ENCODE measurements at places on chromosomes 2 and 18.

DNA sequence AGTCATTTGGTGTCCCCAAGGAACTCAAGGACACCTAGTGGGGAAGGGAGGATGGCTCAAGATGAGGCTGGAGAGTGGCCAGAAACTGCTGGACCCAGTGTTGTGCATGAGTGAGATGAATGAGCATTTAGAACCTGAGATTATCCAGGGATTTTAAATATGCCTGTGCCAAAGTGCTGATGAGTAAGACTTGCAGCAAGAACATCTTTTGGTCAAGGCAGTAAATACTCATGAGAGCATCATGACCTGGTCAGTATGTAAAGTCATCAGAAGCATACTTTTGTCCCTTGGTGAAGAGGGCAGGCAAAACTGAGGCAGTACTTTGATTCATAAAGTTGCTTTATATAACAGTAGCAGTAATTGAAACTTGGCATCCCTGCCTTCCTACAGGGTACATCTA is 3.1 kb upstream of the SPP2 start:
- no peak for DNase-seq

- DNase-seq, result no peak
Observed at GRCh38 chr2:219612577-219613286, 14.7 kb upstream of the SLC4A3 start.

DNA sequence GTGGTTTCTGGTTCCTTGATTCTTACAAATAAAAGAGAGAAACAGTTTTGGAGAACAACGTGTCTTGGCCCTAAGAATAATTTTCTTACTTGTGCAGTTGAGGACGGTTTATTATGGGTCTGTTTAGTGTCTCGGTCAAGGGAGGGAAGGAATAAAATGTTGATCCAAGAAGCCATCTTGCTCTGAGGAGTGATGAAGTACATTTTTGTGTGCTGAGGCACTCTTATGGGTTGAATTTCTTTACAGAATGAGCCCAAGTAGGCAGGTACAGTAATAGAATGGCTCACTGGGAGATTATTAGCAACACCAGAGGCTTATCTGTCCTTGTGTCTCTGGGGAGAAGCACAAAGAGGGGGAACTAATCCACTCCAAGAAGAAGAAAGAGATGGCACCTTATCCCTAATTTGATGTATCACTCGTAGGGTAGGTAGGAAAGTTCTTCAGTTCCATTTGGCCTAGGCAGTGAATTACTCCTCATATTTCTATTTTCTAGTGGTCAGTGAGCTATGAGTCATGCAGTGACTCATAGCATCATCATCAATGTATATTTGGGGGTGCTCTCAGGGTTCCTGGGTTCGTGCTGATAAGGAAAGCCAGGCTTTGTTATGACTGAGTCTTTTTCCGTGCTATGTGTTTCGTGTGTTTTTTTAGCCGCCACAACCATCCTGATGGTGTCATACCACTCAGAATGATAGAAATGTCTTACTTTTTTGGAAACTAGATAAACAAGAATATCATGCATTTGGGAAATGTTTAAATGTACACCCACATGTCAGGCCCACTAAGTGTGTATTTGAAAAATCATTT is 250.1 kb upstream of the CTAGE1 start:
- DNase-seq, result no peak

- no peak for DNase-seq
Observed at GRCh38 chr2:204632410-204632809, 87.1 kb downstream of the PARD3B start.

GRCh38 chr2:122422384-122422991 is 667.0 kb downstream of the TSN start:
- DNase-seq, result no peak

- peak; percentile 79 for DNase-seq
Observed at GRCh38 chr2:101793277-101793969, 95.9 kb downstream of the MAP4K4 start.

DNA sequence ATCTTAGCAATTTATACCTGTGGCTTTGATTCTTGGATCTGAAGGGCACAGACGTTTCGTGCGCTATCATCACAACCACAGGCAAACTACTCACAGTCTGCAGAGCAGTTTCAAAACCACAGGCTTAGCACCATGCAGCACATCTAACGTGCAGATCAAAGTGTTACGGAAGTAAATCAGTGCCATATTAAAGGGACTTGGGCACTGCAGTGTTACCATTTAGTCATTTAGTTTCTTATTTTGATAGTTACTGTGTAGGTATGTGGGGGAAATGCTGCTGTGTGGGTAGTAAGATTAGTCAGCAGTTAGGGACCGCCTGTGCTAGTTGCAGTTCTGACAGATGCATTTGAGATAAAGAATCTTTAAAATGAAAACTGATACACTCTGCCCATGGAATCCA is 384.0 kb downstream of the NBAS start:
- peak; percentile 42 for DNase-seq

DNA sequence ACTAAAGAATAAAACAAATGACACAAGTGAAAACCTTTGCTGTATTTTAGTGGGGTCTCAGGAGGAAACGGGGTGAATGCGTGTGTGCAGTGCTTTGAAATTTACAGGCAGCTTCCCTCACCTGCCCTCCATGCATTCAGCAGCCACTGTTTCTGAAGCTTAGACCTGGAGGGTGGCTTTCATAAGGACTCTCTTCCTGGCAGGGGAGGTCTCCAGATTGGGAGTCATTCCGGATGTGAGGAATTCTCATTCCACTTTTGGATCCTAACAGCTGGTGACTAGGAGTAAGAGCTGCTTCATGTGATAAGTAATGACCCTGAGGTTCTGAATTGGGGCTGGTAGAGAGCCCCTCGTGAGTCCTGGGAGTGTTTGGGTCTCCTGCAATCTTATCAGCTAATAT is 192.5 kb downstream of the SH3BP4 start:
- no peak for DNase-seq

- no peak for DNase-seq
Observed at GRCh38 chr18:14031053-14031452, 101.2 kb downstream of the ZNF519 start.

- DNase-seq, result no peak
Observed at GRCh38 chr2:143909577-143910353, 610.2 kb downstream of the ZEB2 start.

DNA sequence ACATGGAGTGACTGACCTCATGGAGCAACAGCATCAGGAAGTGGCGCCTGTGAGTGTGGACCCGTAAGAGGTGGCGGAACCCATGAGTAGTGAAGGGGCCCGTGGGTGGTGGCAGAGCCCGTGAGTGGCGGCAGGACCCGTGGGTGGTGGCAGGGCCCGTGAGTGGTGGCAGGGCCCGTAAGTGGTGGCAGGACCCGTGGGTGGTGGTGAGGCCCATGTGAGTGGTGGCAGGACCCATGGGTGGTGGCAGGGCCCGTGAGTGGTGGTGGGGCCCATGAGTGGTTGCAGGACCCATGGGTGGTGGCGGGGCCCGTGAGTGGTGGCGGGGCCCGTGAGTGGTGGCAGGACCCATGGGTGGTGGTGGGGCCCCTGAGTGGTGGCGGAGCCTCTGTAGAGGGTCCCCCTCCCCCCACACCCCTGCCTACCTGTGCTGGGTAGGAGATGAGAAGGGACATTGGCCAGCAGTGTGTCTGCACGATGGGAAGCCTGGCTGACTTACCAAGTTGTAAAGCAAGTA is 407.7 kb upstream of the SALL3 start:
- DNase-seq, result no peak

DNA sequence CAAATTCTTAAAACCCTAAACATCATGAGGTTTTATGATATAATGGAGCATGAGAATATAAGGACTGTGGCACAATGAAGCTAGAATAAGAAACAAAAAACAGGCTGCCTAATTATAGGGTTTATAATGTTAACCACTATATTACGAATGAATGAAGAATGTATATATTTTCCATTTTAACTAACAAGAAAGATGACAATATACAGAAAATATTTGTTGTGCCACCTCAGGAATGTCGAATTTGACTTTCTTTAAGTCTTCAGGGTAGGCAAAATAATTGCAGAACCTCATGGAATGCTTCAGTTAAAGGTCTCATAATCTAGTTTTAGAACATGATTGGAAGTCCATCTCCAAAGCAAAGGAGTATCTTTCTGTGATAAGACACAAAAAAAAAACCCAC is 282.9 kb upstream of the SLC8A1 start:
- DNase-seq, result no peak

- no peak for DNase-seq
Observed at GRCh38 chr2:127275789-127276188, 18.2 kb downstream of the ERCC3 start.

- DNase-seq, result no peak
Observed at GRCh38 chr18:50473881-50474280, 86.0 kb upstream of the MAPK4 start.

All from Ammon's horn (tissue), 1 donor.